Stimulated activated CD4-positive, alpha-beta T cell treated with anti-CD3 and anti-CD28 coated beads, Interleukin-1b, Interleukin-23, amount 100 ng/mL, for 4 hours (primary cell): ENCODE measurements at places on chromosomes 11 and 22.
A peak's percentile ranks its signal among the peaks of the same experiment; 100 is the strongest.

DNA sequence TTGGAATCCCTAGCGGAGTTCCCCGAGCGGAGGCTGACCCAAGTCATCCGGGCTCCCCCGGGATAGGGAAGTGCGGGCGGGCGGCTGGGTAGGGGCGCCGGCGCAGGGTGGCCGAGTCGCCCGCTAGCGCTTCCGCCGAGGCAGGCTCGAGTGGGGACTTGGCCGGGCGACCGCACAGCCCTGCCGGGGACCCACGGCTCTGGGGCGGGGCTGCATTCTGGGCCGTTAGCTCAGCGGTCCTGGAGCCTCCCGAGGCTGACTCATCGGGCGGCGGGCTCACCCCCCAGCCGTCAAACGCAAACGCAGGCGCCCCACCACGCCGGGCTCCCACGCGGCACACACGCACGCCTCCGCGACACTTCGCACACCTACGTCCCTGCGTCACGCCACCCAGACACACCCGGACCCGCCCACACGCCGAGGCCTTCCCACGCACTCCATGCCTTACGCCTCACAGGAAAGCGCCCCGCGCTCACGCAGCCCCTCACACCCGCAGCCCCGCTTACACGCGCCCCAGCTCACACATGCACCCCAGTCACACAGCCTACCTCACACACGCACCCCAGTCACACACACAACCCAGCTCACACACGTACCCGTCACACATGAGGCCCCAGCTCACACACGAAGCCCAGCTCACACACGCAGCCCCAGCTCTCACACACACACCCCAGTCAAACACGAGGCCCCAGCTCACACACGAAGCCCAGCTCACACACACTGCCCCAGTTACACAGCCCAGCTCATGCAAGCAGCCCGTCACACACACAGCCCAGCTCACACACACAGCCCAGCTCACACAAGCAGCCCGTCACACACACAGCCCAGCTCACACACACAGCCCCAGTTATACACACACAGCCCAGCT is 1.2 kb downstream of the PHLDB1 start:
- DNase-seq: peak; percentile 90

DNA sequence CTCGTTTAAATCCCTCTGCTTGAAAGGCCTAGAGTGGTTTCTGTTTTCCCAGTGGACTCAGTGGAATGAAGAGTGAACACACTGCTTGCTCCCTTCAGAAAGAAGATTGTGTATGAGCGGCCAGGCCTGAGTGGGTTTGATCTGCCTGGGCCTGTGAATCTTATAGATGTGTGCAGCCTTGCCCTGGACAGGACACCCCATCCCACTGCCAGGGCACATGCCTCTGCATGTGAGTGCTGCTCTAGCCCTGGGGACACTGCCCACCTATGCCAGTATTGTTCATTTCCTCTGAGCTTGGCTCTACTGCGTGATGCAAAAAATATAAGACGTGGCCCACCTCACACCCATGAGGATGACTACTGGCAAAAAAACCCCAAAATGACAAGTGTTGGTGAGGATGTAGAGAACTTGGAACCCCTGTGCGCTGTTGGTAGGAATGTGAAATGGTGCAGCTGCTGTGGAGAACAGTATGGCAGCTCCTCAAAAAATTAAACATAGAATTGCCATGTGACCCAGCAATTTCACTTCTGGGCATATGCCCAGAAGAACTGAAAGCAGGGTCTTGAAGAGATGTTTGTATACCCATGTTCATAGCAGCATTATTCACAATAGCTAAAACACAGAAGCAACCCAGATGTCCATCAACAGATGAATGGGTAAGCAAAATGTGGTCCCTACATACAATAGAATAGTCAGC is 27.3 kb upstream of the NECTIN1 start:
- DNase-seq: no peak

GRCh38 chr22:49514641-49515040 is 313.0 kb downstream of the BRD1 start:
- no peak for DNase-seq

DNA sequence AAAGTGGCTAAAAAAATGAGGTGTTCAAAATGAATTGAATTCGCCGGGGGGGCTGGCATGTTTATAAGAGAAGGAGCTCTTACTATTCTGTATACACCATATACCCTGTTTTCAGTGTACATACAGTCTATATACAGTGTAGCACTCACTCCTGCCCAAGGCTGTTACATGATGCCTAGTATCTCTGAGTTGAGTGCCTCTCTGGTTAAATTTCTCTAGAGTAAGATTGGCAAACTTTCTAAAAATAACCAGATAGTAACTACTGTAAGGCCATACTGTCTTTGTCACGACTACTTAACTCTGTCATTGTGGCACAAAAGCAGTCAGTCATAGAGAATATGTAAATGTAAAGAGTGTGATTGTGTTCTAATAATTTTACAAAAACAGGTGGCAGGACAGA is 58.1 kb downstream of the PHF21A start:
- no peak for DNase-seq

GRCh38 chr11:67996051-67996450 is 7.8 kb downstream of the UNC93B1 start:
- DNase-seq: no peak

DNA sequence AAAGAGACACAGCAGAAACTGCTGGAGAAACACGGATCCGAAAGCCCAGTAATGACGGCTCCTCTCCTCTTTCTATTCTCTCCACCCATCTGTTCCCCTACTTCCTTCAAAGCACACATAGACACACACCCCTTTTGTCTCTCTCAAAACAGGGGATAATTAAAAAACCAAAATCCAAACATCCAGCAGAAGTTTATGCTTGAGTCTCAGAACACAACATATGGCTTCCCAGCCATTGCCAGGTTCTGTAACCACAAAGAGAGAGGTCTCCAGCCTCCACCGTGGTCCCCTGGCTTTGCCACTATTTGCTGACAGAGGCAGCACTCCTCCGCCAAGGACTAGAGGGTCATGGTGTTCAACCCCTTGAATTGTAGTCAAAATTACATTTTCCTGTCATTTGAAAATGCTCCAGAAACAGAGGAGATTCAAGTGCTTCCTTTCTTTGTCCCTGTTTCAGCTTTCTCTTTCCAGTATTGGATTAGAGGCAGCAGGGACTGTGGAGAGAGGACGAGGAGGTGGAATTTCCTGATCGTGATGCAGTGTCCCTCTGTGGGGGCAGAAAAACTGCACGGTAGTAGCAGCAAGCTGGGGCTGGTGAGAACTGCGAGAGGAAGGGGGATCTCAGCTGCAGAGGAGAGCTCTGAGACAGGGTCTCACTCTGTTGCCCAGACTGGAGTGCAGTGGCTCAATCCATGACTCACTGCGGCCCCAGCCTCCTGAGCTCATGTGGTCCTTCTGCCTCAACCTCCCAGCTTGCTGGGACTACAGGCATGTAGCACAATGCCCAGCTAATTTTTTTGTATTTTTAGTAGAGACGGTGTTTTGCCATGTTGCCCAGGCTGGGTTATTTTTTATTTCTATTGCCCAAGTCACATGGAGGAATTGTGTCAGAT is 60.3 kb downstream of the UBASH3B start:
- no peak for DNase-seq

DNA sequence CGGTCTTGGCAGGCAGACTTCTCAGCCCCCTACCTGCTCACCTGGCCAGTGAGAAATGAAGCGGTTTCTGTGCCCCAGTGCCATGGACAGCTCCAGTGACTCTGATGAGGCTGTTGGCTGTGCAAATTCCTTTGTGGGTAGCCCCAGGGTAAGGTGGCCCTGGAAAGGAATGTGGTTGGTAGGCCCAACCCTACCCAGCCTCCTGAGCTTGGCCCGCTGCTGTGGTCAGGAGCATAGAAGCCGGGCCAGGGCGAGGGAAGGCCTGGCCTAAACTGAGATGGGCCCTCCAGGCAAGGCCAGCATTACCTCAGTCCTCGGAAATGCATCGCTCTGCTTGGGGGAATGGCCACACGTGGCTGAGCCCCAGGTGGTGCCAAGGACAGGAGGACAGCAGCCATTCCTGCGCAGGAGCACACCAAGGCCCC is 16.9 kb downstream of the DAGLA start:
- DNase-seq: no peak

DNA sequence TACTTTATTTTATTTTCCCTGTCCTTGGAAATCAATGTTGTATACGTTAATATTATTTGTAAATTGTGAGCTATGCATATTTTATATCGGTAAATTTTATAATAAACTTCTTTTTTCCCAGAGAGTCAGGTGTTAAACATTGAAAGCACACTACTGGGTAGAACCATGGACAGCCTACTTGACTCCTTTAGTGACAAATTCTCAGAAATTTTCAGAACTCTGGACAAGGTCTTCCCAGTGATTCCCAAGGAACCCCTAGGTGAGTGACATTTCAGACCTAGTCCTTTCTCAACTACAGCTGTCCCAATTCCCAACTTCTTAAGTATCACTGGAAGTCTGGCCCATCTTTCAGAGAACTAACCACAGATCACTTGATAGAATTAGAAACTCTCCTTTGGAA is 107.2 kb downstream of the RCN1 start:
- DNase-seq: no peak

DNA sequence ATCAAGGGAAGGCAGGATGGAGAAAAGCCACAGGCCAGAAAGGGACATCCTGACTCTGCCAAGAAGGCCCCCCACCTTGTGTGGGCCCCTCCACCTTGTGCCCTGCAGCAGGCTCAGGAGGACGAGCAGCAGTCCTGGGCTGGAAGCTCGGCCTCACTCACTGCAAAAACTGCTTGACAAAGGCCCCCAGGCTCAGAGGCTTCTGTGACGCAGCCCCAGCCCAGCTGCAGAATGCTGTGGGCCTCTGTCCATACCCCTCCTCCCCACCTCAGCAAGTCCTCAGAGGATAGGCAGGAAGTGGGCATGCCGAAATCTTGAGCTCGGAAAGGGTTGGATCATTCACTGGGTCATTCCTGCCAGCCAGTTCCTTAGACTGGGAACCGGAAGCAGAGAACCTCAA is 61.9 kb downstream of the NRXN2 start:
- no peak for DNase-seq

- no peak for DNase-seq
Measured at GRCh38 chr11:70049045-70049444, 29.1 kb upstream of the ANO1 start.

DNA sequence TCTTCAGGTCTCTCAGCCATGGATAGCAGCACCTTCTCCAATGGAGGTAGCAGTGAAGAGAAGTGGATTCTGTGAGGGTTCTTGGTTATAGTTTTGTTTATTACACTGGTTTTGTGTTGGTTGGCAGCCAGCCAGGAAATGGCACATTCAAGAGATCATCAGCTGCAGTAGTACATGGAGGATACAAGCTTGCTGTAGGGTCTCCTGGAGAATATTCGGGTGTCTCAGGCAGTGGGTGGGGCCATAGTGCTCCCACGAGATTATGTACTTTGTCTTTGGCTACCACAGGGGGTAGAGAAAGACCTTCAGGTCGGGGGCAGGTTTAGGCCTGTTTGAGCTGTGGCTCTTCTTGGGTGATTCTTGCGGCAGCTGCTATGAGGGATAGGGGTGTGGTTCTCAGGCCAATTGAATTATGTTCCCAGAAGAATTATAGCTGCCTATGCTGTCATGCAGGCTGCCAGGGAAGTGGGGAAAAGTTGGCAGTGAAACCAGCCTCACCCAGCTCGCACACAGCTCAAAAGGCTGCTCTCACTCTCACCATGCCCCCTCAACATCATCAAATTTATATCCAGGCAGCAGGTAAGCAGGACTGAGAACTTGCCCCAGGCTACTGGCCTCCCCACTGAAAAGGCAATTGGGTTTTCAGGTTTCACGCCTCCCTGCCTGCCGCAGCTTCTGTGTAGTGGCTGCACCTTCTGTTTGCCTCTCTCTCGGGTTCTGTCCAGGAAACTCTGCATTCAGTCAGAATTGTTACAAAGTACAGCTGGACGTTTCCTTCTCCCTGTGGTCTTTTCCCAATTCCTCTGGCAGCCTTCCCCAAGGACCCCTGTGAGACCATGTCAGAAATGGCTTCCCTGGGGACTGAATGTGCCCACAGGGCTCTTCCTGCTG is 435.5 kb downstream of the LUZP2 start:
- no peak for DNase-seq

DNA sequence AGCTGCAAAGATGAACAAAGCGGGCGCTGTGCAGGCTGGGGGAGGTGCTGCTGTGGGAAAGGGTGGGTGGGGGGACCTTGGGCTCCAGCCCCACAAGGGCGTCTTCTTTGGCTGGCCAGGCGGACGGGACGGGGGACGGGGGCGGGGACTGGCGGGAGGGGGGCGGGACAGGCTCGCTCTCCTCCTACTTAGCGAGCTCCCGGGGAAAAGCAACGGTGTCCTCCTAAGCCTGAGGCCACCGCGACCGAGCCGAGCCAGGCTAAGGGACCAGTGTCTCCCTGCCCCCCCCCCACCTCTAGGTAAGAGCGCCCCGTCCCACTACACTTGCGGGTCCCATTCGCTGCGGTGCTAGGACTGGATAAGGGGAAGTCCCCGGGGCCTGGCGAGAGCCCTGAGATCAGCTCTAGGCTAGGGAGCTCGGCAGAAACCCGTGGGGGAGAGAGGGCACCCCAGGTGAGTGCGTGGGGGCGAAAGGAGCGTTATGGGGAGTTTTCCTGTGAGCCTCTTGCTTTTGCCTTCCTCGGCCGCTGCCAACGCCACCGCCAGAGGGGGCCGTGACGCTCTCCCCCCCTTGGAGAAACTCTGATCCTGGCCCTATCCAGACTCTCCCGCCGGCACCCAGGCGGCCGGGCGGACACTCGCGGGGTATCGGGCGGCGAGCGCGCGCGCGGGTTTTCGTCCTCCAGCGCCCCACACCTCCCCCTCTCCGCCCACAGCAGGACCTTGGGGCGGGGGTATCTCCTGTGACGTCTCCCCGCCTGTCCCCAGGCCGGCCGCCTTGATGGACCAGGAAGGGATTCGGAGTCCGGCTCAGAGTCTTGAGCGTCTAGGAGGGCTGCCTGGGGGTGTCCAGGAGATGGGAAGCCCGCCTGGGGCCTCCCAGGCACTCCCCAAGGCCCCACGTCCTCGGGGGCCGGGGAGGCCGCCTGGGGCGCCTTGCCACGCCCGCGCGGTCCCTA is at the start of gene PHLDB1:
Gene PHLDB1 (plus strand): TSS at position 215 of the 959 bp plus-strand sequence. CDS start 6,222 bp downstream, outside the sequence.
- DNase-seq: peak; percentile 28

GRCh38 chr22:21730535-21731308 is 4.9 kb downstream of the YPEL1 start:
- no peak for DNase-seq
